Motor neuron (in vitro differentiated cells): ENCODE measurements at places on chromosomes 4 and X. TPM values are rescaled to one million over a fixed set of nuclear protein-coding genes. Genes with fewer than 3 reads are reported as not detected.

- no peak for ATAC-seq
These were observed 135.0 kb downstream of the RBM46 start for GRCh38 chr4:154916068-154916467.

- ATAC-seq: no peak
These were observed 31.0 kb downstream of the TMEM131L start for GRCh38 chr4:153497091-153497531.

Gene AMOT
- 23.1 and 26.0 TPM in 2 replicates for total RNA-seq

GRCh38 chrX:41384051-41384705 is 50.2 kb downstream of the DDX3X start:
- ATAC-seq: no peak

DNA sequence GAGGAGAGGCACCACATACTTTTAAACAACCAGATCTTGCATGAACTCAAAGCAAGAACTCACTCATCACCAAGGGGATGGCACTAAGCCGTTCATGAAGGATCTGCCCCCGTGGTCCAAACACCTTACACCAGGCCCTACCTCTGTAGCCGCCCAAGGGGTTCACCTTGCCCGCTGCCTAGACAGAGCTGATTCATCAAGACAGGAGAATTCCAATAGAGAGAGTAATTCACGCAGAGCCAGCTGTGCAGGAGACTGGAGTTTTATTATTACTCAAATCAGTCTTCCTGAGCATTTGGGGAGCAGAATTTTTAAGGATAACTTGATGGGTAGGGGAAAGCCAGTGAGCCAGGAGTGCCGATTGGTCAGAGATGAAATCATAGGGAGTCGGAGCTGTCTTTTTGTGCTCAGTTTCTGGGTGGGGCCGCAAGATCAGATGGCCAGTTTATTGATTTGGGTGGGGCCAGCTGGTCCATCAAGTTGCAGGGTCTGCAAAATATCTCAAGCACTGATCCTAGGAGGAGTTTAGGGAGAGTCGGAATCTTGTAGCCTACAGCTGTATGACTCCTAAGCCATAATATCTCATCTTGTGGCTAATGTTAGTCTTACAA is 364.7 kb downstream of the PCDH7 start:
- ATAC-seq: no peak

DNA sequence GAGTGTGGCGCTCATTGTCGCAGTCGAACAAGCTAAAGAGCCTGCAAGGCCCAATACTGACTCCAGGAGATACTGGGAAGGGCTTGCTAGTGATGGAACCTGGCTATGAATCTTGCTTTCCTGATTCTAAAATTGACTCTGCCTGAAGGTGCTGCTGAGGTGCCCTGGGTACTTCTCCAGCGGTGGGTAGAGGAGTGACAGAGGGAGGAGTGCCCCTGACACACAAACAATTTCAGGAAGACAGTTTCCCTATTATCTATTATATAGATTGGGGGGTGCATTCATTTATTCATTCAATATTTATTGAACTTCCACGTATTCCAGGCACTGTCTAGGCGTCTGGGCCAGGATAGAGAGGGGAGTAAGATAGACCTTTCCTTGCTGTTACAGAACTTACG is 339.2 kb upstream of the GATB start:
- ATAC-seq: no peak

DNA sequence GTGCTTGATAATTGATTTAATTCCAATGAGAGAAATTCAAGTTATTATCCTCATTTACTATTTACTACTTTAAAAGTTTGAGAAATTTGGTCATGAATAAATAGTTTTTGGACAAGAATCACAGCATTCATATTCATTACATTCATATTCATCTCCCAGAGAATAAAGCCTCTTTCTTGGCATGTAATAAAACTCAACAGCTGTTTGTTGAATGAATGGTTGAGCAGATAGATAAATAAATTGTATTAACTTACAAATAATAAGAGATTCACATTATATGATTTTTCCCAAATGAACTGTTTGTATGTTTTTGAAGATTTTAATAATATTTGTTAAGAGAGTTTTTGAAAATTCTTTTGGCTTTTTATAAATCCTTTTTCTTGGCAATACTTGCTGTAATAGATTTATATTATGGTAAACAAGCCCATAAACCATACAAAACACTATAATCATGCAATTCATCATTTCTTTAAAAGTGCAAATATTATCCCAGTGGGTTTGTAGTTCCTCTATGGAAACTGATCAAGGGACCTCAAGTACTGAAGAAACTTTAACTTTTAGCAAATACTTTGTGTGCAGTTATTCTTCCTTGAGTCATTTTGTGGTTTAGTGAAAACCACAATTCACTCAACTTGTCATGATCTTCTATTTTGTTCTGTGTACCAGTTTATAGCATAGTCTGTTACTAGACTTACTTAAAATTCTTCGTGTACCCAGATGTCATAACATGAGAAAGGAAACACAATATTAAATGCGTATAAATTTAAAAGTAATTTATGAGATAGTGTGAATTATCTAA is 371.8 kb downstream of the ADGRL3 start:
- no peak for ATAC-seq
